DMS153 (cell line): ENCODE measurements at places on chromosomes 13 and 19.

GRCh38 chr13:73190477-73190876 lies 131.7 kb downstream of the KLF5 start:
- no peak for DNase-seq

DNA sequence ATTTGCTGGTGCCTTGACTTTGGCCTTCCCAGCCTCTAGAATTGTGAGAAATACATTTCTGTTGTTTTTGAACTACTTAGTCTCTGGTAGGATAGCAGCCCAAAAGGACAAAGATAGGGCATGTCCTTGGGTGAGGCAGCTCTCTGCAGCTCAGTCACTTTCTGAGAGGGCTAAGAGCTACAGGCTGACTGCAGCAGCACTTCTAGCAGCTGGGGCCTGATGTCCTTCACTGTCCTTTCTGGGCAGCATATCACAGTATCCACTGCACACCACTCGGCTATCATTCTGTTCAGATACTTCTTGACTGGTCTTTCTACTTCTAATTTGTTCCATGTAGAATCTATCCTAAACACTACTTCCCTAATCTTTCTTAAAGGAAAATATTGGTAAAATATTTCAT lies 68.5 kb upstream of the CLDN10 start:
- DNase-seq: no peak

GRCh38 chr13:61410669-61411297 lies 4.9 kb downstream of the PCDH20 start:
- peak; percentile 1 for DNase-seq

DNA sequence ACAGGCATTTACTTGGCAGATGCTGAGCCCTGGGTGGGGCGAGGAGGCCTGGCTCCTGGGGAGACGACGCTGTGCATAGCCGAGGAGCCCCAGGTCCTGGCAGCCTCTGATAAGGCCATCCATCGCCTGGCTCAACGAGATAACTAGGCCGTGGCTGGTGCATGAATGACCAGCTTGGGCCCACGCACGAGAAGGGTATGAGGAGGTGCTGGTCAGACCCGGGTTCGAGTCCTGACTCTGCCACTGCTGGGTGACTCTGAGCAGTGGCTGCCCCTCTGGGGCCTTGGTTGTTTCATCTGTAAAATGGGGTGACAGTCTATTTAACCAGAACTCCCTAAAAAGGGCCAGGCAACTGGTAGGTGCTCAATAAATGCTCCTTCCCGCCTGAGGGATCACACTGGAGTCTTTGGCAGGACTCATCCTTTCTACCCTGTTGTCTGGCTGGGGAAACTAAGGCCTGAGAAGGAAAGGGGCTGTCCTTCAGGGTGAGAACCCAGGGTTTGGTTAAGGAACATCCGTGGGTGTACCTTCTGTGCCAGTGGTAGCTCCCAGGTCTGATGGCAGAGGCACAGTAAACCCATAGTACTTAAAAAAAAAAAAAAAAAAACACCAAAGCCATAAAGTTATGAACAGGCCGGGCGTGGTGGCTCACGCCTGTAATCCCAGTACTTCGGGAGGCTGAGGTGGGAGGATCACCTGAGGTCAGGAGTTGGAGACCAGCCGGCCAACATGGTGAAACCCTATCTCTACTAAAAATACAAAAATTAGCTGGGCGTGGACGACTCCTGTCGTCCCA lies 8.1 kb upstream of the ARRDC2 start:
- no peak for DNase-seq

DNA sequence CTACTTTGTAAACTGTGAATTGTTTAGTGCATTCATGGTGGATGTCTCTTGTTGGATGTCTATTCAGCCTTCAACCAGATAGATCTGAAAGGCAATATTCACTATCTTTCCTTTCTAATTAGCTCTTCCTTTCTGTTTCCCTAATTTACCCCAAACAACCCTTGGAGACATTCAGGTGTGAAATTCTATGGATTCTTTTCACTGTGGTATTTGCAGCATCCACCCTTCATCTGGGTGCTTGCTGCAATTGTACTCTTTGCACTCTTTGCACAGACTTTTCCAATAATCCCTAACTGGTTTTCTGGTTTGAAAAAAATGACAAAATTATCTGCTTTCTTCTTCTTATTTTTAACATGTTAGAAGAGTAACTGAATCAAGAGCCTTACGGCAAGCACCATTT lies 56.5 kb downstream of the KL start:
- DNase-seq: no peak

DNA sequence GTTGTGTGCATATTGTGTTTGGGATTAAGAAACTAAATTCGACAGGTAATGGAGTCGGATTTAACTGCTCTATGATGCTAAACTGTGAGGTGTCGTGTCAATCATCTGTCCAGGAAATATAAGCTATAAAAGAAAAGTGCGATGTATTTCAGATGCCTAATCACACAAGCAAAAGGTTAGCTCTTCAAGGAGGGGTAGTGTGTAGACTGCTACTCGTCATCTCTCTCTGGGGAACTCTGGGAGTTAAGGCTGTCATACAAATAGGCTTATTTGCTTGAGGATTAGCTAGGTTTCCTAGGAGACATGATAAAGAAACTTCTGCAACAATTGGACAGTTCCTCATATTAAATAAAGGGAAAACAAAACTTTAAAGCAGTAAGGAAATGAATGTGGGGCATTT lies 462.1 kb downstream of the OLFM4 start:
- no peak for DNase-seq

DNA sequence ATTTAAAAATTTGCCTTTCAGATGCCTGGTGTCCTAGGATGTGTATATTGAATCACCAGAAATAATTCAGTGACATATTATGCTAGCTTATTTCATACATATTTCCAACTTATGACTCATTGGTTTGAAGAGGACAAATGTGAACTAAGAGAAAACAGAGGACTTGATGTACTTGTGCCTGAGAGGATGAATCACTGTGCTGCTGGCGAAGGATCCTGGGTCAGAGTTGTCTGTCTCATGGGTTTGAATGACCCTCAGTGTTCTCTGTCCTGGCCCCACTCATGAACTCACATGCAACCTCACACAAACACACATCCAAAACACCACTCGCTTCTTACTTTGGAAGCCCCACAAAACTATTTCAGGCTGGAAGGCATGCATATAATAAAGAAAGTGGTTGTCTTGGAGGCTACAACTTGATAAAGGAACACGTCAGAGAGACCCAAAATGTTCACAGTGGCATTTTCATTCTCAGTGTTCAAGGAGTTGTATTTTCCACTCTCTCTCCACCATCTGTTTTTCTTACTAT lies 129.0 kb upstream of the SPRY2 start:
- DNase-seq: no peak

- no peak for DNase-seq
Observed at GRCh38 chr19:10747674-10748073, 29.8 kb downstream of the DNM2 start.

DNA sequence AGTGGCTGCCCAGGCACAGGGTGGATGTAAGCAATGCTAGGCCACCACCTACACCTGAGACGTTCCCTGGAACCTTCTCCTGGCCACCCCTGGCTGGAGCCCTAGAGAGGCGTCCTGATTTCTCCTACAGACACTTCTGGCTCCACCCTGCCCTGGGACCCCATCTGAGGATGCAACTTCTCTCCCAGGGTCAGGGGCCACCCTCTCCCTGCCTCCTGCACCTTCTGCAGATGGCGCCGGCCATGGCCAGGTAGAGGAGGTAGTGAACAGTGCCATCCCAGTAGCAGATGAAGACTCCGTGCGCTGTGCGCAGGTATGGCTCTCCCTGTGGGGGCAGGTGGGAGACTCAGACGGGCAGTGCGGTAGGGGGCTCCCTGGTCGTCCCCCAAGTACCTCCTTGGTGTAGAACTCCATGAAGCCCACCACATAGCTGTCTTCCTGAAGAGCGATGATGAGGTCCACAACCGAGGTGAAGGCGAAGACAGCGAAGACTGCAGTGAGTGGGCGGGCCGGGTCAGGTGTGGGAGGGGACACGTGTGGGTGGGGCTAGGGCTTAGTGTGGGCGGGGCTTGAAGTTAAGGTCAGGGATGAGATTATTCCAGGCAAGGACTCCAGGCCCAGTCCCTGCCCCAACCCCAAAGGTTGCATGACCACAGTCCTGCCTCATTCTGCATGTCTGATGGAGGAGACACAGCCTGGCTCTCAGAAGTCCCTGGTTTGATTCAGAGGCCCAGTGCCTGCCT lies 3.0 kb downstream of the TM6SF2 start:
- DNase-seq: no peak

GRCh38 chr13:92719868-92720267 lies 506.7 kb upstream of the GPC6 start:
- peak; percentile 92 for DNase-seq

GRCh38 chr19:14369399-14370168 lies 11.7 kb upstream of the ADGRE5 start:
- no peak for DNase-seq

- no peak for DNase-seq
Observed at GRCh38 chr13:95708811-95709500, 32.0 kb downstream of the DNAJC3 start.

DNA sequence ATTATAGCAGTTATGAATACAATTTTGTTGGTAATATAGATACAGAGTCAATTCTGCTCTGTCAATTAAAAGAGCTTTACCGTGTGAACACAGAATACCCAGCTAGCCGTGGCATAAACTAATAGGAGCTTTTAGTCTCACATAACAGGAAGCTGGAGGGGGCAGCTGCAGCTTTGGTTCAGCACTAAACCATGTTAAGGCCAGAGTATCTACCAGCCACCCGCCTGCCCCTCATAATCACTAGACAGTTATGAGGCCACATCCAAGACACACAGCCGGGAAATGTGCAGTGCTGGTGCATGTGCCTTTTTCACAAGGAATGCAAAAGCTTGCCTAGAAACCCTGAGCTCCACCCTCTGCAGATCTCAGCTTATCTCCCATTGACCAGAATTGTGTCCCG lies 62.3 kb downstream of the SGCG start:
- no peak for DNase-seq

DNA sequence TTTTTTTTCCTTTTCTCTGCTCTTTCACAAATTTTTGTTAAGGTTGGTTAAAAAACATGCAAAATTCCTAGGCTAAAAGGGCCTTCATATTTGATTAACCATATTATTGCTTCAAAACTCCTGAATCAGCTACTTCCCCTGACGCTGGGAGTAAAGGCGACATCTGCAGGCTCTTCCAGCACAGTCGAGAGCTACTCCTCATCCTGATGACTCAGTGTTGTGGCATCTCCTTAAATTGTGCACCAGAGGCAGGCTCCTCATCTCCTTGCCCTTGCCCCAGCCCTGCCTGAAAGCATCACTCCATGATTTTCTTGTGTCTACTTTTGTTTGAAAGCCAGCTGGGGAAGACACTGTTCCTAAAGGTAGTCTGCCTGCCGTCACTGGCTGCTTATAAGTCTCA lies 24.5 kb upstream of the SOX1 start:
- DNase-seq: no peak

- peak; percentile 55 for DNase-seq
Observed at GRCh38 chr13:101917475-101917810, 465.0 kb downstream of the ITGBL1 start.

GRCh38 chr13:48626077-48626449 lies 27.7 kb upstream of the CYSLTR2 start:
- DNase-seq: no peak

- no peak for DNase-seq
Observed at GRCh38 chr13:26019251-26019650, 32.6 kb downstream of the SHISA2 start.

GRCh38 chr19:5592531-5593342 lies 25.0 kb upstream of the TINCR start:
- DNase-seq: no peak

DNA sequence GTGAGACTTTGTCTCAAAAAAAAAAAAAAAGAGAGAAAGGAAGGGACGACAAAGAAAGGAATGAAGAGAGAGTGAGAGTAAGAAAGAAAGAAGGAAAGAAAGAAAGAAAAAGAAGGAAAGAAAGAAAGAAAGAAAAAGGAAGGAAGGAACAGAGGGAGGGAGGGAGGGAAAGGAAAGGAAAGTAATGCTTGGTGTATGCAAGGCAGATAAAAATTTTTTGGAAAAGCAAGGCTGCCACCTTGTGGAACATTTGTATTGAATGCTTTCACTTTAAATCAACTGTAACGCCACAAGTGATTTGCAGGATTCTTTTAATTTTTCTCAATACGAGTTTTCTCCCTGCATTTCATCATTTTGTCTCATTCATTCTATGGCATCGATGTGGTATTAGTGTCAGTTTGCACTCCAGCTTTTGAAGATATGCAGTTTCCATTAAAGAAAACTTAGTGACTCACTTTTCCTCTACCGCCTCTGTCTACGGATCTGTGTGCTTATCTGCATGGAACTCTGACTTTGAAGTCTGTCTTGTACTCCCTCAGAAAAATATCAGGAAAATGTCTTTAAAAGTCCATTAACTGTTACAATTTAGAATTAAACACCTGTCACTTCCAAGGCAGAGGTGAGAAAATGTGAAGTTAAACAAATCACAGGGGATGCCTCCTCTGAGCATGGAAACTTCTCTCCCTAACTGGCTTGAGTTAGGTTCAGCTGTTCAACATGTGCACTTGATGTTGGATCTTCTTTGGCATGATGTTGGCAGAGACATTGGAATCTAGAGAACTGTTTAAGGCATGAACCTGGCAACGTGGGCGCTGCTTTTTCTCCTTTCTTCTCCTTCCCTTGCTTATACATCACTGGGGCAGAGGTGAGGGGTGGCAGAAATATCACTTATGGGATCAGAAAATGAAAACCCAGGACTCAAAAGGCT lies 20.0 kb upstream of the ZDHHC20 start:
- DNase-seq: peak; percentile 59

DNA sequence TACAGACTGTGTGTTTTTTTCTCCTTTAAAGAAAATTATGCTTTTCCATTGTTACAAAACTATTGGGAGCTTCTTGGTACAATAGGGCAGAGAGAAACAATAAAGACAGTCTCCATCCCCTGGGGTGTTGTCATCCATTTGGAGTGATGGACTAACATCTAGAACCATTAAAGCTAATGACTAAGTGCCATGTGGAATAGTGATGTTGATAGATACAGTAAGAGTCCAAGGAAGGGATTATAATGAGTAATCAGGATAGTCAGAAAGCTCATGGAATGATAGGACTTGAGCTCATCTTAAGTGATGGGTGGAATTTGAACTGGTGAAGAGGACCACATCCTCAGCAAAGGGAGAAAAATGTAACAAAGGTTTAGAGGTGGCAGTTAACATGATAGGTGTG lies 24.1 kb upstream of the FRY start:
- DNase-seq: no peak

DNA sequence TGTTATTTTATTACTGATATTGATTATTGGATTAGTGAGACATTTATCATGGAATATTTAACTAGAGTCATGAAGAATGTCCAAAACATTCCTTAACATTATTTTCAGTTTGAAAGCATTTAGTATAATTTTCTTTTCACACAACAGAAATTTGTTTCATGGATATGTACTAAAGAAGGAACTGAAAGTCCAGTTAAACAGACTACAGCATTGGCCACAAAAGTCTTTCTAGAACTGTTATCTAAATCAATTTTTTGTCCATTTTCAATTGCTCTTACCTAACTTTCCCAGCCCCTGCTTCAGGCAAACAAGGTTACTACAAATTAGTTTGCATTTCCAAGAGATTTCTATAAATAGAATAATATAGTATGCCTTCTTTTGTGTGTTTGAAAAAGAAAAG lies 1018.0 kb upstream of the PCDH20 start:
- no peak for DNase-seq
